SK-N-MC (cell line): ENCODE measurements at places on chromosomes 3 and 15.

- no peak for DNase-seq
These were observed 23.7 kb downstream of the CNTN3 start for GRCh38 chr3:74590620-74591262.

GRCh38 chr3:166685246-166685645 is 694.9 kb downstream of the ZBBX start:
- no peak for DNase-seq

DNA sequence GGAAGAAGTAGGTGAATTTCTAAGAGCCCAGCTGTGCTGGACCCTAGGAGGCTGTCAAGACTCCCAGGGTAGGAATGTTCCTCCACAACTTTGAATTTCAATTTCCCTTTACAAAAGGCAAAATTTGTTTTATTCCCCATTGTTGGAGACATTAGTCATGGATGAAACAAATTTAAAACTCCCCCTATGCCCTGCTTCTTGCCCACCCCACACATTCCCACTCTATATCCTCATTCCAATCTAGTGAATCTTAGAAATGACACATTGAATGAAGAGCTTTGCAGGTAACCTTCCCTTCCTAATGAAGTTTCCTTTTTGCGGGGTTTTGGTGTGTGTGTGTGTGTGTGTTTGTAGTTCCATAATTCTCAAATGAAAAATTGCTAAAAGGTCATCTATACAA is 72.6 kb downstream of the CCNL1 start:
- DNase-seq = no peak

GRCh38 chr3:52521881-52522650 is 11.6 kb downstream of the NT5DC2 start:
- no peak for DNase-seq

- DNase-seq = no peak
These were observed 201.9 kb upstream of the STRIT1 start for GRCh38 chr3:155495387-155495786.

DNA sequence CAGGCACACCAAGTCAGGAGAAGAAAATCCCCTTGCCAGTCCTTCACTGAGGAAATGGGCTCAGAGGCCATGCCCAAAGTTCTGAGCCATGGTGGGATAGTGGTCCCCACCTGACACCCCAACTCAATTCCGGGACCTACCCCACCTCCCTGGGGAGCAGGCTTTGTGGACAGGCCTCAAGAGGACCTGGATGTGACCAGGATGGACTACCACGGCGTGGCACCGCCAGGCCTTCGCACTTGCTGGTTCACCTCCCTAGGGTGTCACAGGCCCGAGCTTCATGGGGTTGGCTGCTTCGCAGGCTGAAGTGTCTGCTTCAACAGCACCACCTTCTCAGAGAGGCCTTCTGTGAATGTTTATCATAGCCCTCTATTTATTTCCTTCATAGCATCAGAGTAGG is 31.7 kb downstream of the POC1A start:
- no peak for DNase-seq

- no peak for DNase-seq
These were observed 44.4 kb downstream of the LSM3 start for GRCh38 chr3:14222900-14223594.

DNA sequence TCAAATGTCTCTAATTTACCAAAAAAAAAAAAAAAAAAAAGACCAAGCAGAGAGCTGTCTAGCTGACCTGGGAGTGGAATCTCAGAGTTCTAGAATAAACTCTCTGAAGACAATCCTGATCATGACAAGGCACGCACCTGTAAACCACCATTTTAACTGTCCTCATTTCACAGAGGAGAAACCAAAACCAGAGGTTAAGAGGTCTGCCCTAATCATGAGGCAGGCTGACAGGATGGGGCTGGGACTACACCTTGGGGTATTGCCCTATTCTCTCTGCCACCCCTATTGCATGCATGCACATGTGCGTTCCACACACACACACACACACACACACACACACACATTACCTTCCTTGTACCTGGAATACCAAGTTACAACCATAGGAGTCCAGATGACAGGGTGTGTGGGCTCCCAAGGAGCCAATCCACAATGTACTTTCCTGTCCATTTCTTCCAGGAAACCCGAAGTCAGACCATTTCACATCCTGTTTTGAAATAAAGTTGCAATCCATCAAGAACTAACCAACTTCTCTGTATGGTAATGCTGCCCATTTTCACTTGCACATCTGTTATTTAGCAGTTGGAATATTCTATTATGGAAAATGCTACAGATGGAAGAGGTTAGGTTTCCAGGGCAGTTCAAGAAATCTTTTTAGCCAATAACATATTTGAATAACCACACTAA is 34.6 kb downstream of the HSPBAP1 start:
- no peak for DNase-seq

GRCh38 chr3:175224051-175224450 is 364.9 kb downstream of the NAALADL2 start:
- DNase-seq = no peak

GRCh38 chr3:180402471-180403073 is 199.4 kb upstream of the TTC14 start:
- no peak for DNase-seq

- DNase-seq = no peak
These were observed 116.3 kb downstream of the CLSTN2 start for GRCh38 chr3:140051019-140051957.

GRCh38 chr3:126390751-126391150 is 4.0 kb upstream of the CFAP100 start:
- DNase-seq = no peak

GRCh38 chr15:80985981-80986380 is 3.6 kb downstream of the MESD start:
- no peak for DNase-seq

DNA sequence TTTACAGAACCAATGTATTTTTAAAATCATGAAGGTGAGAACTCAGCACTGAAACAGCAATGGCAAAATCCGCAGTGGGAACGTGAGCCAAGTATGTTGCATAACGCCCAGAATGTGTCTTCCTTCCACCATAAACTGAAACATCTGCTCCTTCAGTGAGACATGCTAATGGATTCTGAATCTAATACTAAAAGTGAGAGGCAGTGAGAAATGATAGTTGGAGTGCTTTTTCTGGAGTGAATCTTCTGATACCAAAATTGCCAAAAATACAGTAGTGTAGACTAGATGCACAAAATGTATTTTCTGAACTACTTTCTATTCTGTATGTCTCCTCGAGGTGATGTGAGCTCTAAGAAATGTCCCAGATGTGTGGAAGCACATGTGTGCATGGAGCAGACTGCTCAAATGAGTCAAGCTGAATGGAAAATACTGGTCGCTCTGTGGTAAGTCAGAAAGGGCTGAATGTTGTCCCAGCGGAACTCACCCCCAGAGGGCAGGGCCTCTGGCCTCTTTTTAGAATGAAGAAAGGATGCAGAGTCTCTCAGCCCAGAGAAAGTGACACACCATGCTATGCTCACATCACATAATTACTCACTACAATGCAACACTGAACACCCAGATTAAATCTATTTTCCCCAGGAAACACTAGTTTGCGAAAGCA is 73.0 kb downstream of the ATP10A start:
- DNase-seq = no peak

GRCh38 chr3:170358042-170359010 is 811 bp downstream of the SKIL start:
- no peak for DNase-seq

GRCh38 chr3:175149675-175150074 is 290.5 kb downstream of the NAALADL2 start:
- no peak for DNase-seq

GRCh38 chr15:79689030-79689429 is 207.8 kb downstream of the MTHFS start:
- no peak for DNase-seq

- no peak for DNase-seq
These were observed 407.6 kb upstream of the CCDC54 start for GRCh38 chr3:106969596-106969995.

DNA sequence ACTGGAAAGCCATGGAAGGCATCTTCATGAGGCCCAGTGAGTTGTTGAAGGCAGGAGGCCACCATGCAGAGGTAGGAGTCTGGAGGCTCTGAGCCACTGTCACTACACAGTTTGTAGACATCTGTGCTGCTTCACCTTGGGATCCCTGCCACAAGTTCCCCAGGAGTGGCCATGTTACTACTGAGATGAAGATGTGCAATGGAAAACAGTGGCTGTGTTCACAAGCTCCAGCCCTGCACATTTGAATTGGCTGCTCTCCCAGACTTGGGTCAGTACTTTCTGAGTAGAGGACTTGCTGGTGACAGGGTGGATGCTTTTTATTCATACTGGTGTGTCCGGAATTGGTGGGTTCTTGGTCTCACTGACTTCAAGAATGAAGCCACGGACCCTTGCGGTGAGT is 86.9 kb upstream of the C15orf39 start:
- DNase-seq = no peak

- no peak for DNase-seq
These were observed 173.3 kb downstream of the PDZRN3 start for GRCh38 chr3:73451301-73451944.

DNA sequence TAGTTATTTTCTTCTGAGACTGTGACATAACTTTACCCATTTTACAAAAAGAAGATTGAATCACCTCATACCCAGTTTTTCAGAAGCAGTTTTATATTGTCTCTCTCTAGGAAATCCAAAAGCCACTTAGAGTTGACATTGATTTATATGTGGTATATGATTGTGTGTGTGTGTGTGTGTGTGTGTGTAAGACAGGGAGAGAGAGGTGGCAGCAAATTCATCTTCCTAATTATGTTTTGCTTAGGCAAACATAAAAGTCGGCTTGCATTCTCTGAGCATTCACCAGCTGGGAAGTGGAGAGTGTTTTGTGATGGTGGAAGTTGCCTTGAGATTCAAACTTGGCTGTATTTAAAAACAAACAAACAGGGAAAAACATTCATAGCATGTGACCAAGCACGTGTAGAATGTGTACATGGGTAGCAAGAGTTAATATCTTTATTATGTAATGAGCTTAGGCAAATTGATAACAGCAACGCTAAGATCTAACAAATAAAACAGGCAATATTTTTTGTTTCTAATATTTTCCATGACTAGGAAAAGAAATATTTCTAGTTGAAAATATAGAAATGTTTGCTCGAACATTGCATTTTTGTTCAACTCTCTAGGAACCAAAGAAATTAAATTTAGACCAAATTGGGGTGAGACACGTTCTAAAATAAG is 64.4 kb upstream of the IGF1R start:
- no peak for DNase-seq

- no peak for DNase-seq
These were observed at the start of gene GAP43 for GRCh38 chr3:115623044-115623868. GAP43 (plus strand) TSS chr3:115623510; CDS start chr3:115623690, 180 bp downstream.

DNA sequence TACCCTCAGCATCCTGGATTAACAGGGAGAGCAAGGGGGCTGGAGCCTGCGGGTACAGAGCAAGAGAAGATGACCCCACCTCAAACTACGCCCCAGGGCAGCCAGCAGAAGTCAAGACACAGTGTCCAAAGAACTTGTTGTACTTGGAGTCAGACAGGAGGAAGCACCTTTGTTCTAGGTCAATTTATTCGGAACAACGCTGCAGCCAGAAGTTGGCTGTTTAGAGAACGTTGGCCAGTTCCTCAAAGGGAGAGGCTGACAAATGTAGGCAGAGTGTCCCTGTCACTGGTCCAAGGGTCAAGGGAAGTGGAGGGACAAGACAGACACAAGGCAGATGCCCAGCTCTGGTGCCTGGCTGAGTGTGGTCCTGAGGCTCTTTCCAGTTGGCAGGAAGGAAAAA is 32.1 kb upstream of the PIAS1 start:
- no peak for DNase-seq

DNA sequence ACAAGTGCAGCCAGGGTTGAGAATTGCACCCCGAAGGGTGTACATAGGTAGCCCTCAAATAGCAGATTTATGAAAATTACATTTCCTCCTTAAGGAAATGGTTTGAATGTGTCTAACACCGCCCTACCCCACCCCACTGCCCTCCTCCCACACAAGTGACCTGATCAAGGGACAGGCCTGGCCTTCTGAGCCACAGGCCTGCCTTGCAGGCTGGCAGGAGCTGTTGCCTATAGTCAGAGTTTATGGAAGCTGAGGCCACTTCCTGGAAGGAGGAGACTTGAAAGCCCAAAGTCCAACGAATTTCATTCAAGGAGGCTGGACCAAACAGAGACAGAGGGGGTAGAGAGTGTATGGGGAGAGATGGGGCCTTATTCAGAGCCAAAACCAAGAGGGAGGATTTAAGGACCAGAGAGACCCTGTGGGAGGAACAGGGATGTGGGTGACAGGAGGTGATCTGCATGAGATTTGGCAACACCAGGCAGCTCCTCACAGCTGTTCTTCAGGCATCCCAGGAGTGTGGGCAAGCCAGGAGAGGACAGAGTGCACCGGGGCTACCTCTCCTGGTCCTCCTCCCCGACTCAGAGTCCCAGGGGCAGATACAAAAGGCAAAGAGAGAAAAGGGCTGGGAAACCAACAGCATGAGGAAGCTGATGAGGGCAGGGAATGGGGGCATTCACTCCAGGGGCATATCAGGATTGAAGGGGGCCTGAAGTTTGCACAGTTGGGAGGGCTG is 100.4 kb upstream of the HES1 start:
- DNase-seq = no peak

DNA sequence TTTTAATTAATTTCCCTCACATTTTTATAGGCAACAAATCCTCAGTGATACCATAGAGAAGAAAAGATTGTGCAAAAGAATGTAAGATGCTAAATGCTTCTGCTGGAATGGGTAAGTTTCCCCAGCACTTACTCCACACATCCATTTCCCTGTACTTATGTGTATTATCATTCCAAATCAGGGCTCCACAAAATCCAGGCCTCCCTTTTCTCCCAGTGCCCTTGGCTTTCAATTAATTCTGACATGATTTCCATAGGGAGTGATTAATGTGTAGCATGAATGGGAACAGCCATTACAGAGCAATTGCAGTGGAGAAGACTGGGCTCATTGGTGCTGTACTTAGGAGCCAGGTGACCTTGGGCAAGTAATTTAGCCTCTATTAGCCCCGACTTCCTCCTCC is 41.3 kb upstream of the UBE2E1 start:
- DNase-seq = no peak

DNA sequence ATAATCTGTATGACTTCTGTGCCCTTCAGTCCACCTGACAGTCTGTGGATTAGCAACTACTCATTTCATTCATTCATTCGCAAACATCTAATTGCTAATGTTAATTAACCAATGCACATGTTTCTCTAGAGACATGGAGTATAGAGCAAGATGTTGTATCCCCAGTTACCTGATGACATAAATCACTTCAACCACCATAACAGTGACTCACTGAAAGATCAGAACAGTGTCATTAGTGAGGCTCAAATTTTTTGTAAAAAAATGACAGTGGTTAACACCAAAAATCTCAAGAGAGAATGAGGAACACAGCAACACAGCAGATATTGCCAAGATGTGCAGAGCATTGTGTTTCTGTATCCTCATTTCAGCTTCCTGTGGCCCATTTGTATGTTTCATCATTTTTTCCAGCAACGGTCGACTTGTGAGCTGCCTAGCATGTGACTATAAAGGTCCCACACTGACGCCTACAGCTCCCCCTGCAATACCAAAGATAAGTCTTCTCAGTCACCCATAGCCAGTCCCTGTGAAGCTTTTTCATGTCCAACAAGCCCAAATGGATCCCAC is 3.7 kb upstream of the PLD1 start:
- DNase-seq = no peak

DNA sequence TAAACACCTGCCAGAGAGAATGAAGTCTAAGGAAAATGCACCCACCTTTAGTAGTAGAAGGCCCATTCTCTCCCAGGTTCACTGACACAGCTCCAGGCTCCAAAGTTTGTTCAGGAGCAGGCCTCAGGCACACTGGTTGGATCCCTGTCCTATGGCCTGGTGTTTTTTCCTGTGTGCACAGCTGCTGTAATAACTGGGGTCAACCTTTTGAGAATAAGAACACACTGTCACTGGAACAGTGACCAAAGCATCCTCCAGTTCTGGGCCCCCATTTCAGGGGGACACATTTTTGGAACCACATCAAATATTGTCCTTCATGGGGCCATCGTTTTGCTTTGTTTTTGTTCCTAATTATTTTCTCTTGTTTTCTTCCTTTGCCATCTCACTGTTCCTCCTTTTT is 95.8 kb downstream of the ARNT2 start:
- no peak for DNase-seq
